CD4-positive, alpha-beta T cell treated with Interleukin-4 for 1 hour (primary cell): ENCODE measurements at places on chromosomes 12 and 14.

DNA sequence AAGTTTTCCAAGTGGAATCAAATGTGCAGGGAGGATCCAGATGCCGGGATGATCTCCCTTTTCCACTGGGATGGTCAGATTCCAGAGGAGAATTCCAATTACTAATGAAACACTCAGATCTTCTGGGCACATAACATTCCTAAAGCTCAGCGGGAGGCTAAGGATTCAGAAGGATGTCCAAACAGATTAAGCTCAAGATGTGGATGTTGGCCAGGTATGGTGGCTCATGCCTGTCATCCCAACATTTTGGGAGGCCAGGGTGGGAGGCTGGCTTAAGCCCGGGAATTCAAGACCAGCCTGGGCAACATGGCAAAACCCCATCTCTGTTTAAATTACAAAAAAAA is 62.0 kb upstream of the PNMA1 start:
- DNase-seq = no peak

DNA sequence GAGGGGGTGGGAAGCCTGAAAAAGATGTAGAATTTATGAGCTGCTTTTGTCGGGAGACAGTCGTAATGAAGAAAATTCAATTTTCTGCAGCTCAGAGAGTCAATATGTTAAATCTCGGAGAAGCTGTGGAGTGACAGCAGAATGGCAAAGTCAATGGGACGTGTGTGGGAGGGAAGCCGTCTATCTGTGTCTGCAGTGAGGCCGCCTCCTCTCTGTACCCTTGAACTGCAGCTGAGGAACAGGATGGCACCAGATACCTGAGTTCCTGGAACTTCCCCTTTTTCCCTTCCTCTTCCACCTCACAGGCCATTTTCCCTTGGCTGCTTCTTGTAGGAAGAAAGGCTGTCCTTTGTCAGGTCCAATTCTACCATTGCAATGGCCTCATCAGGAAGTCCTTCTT is 9.3 kb upstream of the CALCOCO1 start:
- no peak for DNase-seq

DNA sequence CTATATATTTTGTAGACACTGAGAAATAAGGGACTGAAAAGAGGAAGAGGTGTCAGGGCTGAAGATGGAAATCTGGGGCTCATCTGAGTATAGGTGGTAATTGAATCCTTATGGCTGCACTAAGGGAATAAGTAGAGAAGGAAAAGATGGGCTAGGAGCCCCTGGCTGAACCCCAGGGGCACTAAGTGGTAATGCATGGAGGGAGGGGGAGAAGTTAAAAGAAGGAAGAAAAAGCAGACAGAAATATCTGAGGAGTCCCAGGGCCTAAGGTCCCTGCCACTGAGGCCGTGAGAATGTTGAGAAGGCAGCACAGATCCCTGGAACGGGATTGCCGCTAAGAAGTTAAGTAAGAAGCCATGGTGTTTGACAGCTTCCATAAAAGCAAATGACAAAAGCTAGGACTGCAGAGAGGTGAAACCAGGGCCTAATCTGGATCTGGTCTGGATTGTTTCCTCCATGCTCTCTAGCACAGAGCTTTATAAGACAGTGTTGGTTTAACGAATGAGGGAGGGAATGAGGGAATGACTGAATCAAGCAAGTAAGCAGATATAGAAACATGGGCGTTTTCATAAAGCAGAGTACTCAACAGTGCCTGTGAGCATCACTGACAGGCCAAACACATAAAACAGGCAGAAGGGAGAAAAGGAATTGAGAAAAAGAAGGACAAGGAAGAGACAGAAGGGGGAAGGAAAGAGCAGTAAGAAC is 92.9 kb downstream of the HMGA2 start:
- no peak for DNase-seq

GRCh38 chr12:19800884-19801283 is 361.6 kb downstream of the AEBP2 start:
- no peak for DNase-seq

DNA sequence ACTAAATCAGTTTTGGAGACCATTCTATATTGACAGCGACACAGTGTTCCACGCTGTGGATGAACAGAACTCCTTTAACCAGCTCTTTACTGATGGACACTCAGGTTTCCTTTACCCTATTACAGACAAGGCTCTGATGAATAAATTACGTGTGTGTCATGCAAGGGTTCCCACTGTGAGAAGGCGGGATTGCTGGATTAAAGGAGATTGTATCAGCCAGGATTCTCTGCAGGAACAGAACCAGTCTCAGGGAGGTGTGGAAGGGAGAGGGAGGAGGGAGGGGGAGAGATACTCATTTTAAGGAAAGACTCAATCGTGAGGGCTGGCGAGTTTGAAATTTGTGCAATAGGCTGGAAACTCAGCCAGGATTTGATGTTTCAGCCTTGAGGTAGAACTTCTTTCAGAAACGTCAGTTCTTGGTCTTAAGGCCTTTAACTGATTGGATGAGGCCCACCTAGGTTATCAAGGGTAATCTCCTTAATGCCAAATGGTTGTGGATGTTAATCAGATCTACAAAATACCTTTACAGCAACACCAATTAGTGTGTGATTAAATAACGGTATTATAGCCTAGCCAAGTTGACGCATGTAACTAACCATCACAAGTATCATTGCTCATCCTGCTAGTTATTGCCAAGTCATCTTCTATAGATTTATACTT is 104.0 kb downstream of the GCH1 start:
- no peak for DNase-seq

DNA sequence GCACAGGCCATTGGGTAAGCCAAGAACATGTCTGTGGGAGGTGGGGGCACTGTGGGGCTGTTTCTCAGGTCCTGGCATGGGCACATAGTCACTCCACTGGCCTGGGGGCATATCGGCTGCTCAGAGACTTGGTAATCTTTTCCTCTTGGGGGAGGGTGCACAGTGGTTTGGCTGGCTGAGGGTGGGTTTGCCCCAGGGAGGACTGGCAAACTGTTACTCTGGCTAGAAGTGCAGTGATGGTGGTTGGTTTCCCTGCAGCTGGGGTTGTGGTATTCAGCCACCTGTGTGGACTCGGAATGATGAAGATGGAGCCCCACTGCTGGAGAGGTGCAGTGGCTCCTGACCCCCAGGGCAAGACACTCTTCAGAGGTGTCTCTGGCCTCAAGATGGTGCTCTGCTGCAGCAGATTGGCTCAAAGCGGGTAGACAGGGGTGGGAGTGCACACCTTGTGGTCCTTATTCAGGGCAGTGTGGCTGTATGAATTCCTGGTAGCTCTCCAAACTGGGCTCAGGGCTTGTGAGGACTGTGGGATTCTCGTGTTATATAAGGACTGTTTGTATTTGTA is 74.1 kb upstream of the DDHD1 start:
- DNase-seq = no peak

DNA sequence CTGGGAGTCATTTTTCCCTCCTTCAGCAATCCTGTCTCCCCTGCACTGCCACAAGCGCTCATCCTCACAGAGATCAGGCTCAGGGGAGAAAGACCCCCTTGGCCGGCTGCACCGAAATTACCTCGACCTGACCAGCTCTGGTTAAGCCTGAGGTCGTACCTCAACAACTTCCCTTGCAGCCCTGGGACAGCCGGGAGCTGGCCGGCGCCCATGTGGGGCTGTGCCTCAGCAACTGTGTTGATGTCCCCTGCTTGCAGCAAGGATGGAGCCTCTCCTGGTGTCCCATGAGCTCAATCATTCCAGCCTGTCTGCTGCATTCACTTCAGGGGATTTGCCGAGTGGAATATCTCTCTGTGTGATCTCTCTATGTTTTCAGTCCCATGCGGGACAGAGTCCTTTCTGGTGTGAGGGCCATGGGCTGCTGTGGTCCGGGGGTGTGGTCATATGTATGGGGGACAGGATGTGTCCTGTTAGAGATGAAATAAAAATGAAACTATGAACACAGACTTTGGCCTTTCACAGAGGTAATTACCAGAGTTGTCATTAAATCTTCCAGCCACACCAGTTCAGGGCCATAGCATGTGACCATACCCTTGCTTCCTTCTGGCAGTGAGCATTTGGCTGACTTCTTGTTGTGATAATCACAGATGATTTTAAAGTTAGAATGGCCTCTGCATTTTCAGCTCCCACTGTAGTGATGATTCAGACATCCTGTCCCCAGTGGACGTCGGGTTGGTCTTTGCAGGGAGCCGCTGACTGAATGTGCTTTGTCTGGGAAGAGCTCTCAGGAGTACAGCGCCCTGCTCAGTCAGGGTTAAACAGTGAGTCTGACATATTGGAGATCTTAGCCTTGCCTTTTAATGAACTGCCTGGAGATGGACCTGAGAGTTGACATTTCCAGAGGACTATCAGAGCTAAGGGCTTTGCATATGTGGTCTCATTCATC is 405.9 kb downstream of the AACS start:
- DNase-seq = no peak

- peak; percentile 1 for DNase-seq
Observed at GRCh38 chr12:108129017-108129812, at the start of gene WSCD2. Gene WSCD2, plus strand, starts transcription at chr12:108129288. Its CDS starts 66,545 bp downstream, at chr12:108195833.

DNA sequence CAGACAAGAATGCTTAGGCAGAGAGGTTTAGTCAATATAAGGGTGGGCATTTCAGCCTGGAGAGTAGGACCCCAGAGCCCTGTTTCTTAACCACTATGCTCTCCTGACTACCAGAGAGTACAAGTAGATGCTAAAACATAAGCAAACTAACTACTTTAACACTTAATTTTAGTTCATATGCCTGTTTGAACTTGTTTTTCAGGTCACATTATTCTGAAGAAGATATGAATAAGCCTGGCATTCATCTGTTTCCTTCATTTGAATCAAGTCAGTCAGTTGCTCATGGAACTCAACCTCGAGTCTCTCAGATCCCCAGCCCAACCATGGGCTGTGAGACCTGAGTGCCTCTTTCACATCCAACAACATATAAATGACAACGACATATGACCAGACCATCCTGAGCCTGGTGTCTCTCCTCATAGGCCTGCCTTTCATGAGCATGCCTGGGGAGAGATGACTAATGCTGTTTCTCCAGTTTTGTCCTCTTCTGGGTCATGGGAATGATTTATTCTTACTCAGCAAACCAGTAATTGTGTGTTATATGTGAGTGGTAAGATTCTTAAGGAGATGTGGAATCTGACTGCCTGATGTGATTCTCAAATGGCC is 251.1 kb upstream of the BTG1 start:
- no peak for DNase-seq
